ENCODE measurements at places on chromosomes 5 and 9. TPM values are rescaled to one million over a fixed set of nuclear protein-coding genes. Genes with fewer than 3 reads are reported as not detected.

The ALDH1A1 gene
- 162 TPM for polyA plus RNA-seq

The LOX gene
- 1.4 TPM for polyA plus RNA-seq

The C7 gene
- polyA plus RNA-seq, result 29.8 TPM

The CCL27 gene
- not detected for polyA plus RNA-seq

The EFNA5 gene
- polyA plus RNA-seq, result 0.72 TPM

The CBY3 gene
- polyA plus RNA-seq, result not detected

The FAM151B gene
- polyA plus RNA-seq, result 1.2 TPM

The ADAMTS19 gene
- 0.04 TPM for polyA plus RNA-seq

The RANBP17 gene
- polyA plus RNA-seq, result 3.5 TPM

The PAX5 gene
- polyA plus RNA-seq, result under 0.01 TPM

The PCDHA5 gene
- 0.96 TPM for polyA plus RNA-seq

The ARHGEF37 gene
- polyA plus RNA-seq, result 5.7 TPM

The PCDHA4 gene
- polyA plus RNA-seq, result 0.70 TPM

The GLRA1 gene
- polyA plus RNA-seq, result 0.08 TPM

The MAN2A1 gene
- polyA plus RNA-seq, result 8.5 TPM

The GRK6 gene
- 7.2 TPM for polyA plus RNA-seq

The BARHL1 gene
- polyA plus RNA-seq, result not detected

The PPP2R2B gene
- polyA plus RNA-seq, result 0.53 TPM

The P4HA2 gene
- polyA plus RNA-seq, result 34.7 TPM

The TEX48 gene
- not detected for polyA plus RNA-seq

The DND1 gene
- 3.8 TPM for polyA plus RNA-seq

The PCDHGC4 gene
- polyA plus RNA-seq, result 0.65 TPM

The FAT2 gene
- under 0.01 TPM for polyA plus RNA-seq

The FRRS1L gene
- polyA plus RNA-seq, result 0.42 TPM

The HACD4 gene
- 0.33 TPM for polyA plus RNA-seq

The TXNDC8 gene
- not detected for polyA plus RNA-seq

The VLDLR gene
- polyA plus RNA-seq, result 7.4 TPM

The C9orf50 gene
- polyA plus RNA-seq, result not detected

The PFN3 gene
- polyA plus RNA-seq, result not detected

The BAG1 gene
- polyA plus RNA-seq, result 67.7 TPM

The QRFP gene
- polyA plus RNA-seq, result not detected

The ADCY2 gene
- 0.52 TPM for polyA plus RNA-seq
